GM23248 (cell line): ENCODE measurements at places on chromosomes 7 and 10. TPM values are rescaled to one million over a fixed set of nuclear protein-coding genes. Genes with fewer than 3 reads are reported as not detected.

The LAMB1 gene
- total RNA-seq: 135 and 166 TPM in 2 replicates

DNA sequence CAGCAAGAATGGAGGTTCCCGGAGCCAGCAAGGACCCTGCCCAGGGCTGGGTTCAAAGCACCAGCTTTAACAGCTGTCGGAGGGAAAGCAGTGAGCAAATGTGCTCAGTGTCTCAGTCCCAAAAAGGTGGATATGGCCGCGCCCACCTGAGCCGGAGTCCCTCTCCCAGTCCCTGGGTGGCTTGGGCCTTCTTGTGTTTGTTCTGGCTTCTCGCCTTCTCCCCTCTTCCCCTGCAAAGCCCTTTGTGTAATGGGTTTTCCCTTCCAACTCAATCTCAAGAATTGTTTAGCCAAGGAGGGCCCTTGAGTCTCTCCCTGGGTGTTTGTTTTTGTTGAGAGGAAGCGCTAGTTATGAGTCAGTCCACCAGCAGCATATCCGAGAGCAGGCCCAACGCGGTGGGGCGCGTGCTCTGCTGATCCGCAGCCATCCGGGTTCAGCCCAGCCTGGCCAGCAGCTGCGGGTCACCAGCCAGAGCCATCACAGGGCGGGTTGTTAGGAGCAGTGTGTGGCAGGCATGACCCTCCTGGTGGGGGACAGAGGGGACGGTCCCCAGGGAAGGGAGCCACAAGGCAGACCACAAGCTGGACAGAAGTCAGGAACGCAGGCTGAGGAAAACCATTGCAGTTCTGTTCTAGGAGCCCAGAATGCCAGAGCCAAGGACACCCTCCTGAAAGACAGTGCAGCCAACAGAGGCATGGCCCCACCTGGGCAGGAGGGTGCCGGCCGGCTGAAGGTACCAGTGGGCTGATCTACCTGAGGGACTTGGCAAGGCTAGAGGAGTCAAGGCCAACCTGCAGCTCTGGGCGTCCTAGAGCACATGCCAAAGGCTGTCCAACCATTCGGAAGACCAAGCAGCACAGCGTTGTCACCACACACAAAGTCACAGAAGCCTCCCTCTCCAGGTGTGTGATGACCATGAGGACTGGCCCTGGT, 21.3 kb downstream of the CALML3 start:
- DNase-seq: no peak

DNA sequence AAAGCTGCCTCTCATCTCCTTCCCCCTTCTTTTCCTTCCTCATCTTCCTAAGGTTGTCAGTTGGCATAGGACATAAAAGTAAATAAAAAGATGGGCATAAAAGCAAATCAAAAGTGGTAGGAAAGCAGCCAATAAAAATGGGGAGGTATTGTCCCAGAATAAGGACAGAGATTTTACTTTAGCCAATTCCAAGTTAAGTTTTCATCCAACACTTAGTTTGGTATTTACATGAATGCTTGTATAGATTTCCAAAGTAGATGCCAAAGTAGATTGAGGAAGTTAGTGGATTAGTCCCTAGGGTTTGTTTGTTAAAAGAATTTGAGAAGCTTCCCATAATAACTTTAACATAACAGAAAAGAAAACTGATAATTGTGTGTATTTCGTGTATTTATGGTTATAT, 33.7 kb downstream of the HDAC9 start:
- no peak for DNase-seq

GRCh38 chr7:129779602-129780256, 168.2 kb downstream of the NRF1 start:
- peak; percentile 52 for DNase-seq

GRCh38 chr10:22779331-22780019, 65.1 kb upstream of the PIP4K2A start:
- DNase-seq: no peak

The RNF133 gene
- not detected in 2 replicates for total RNA-seq

The TRIM24 gene
- total RNA-seq: 6.4 and 7.5 TPM in 2 replicates

- peak; percentile 7 for DNase-seq
These were observed 135.5 kb upstream of the IMMP2L start for GRCh38 chr7:111697771-111698170.

- DNase-seq: peak; percentile 61
These were observed 9.5 kb downstream of the RAB18 start for GRCh38 chr10:27513451-27514191.

- DNase-seq: peak; percentile 28
These were observed 87.8 kb downstream of the HDAC9 start for GRCh38 chr7:18583305-18583704.

DNA sequence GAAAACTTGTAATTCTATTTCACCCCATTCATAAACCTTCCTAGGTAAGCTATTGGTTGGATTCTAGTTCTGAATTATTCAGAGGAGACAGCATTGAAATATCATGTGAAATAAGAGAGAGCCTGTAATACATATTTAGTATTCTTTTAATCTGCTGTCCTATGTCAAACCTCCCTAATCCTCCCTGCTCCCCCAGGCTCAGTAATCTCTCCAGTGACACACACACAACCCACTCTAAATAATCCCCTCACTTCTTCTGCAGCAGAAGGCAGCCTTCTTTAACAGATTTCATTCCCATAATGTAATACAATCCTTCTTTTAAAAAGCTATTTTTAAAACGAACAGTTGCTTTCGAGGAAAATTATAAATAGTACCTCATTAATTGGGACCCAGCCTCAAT, 639.7 kb upstream of the AUTS2 start:
- DNase-seq: no peak
